GM03348 (cell line): ENCODE measurements at places on chromosomes 5 and 9.

DNA sequence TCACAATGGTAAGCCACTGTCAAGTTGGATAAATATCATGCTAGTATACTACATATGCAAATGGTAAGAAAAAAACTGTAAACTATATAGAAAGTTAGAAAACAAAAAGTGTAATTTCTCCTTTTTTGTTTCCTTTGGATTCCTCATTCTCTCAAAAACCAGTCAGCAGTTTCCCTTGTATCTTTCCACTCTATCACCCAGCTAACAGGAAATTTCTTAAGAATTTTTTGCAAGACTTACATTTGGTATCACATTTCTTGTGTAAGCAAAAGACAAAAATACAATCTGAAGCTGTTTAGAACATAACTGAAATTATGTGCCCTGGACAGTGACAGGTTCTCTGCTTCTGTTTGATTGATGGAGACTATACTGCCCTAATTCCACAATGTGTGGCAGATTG, 25.2 kb upstream of the MSH3 start:
- DNase-seq = no peak

DNA sequence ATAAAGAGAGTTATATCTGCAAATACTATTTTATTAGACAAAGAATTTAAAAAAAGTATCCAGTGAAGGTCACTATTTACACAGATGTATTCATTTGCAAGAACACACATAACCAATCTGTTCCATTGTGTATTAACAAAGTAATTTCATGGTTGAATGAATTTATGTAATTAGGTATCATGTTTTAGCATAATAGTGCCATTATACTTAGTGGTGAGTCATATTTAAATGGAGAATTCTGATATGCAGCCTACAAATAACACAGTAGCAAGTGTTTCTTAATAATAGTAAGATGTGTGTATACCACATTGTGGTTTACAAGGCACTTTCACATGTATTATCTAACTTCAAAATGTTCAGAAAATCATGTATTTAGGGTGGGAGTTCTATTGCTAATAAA, 1028.5 kb upstream of the ACO1 start:
- DNase-seq = no peak

GRCh38 chr9:116905171-116905588, 218.1 kb downstream of the TRIM32 start:
- DNase-seq = no peak

- DNase-seq = no peak
These were observed 12.1 kb upstream of the CAMSAP1 start for GRCh38 chr9:135919318-135919890.

GRCh38 chr5:149724130-149724840, 5.8 kb upstream of the PPARGC1B start:
- no peak for DNase-seq

GRCh38 chr9:38256461-38256860, 136.0 kb upstream of the ALDH1B1 start:
- no peak for DNase-seq
